Fibroblast of skin of right biceps (primary cell): ENCODE measurements at places on chromosomes 6 and 20.
A peak's percentile ranks its signal among the peaks of the same experiment; 100 is the strongest.

- DNase-seq = peak; percentile 94
Observed at GRCh38 chr6:3208098-3208774, 19.2 kb downstream of the TUBB2B start.

DNA sequence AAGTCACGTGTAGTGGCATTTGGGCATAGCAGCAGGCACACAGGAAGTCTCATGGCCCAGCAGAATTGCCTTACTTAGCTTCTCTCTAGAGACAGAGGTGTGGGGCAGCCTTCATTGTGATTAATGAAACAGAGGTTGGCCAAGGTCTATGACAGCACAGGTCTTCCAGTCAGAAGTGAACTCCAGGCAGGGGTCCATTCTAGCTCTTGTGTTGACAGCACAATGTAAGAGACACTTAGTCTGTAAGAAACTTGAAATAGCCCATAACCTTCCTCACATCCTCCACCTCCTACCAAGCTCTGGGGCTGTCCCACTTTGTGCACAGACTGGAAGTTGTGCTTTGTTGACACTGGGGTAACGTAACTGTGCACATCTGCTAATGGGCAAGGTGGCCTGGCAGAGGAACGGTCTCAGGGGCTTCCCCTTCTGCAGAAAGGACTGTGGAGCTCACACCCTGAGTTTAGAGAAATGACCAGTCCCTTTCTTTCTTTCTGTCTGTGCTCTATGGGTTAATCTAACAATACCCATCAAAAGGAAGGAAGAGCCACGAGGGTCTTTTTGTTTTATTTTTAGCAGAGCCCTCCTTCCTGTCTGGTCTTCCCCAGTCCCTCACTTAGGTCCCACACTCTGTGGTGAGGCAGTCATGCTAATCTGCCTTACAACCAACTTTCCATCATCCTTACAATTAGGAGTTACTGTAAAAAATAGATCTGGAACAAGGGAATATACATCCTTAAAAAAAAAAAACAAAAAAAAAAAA is 35.6 kb upstream of the TAGAP start:
- no peak for DNase-seq

DNA sequence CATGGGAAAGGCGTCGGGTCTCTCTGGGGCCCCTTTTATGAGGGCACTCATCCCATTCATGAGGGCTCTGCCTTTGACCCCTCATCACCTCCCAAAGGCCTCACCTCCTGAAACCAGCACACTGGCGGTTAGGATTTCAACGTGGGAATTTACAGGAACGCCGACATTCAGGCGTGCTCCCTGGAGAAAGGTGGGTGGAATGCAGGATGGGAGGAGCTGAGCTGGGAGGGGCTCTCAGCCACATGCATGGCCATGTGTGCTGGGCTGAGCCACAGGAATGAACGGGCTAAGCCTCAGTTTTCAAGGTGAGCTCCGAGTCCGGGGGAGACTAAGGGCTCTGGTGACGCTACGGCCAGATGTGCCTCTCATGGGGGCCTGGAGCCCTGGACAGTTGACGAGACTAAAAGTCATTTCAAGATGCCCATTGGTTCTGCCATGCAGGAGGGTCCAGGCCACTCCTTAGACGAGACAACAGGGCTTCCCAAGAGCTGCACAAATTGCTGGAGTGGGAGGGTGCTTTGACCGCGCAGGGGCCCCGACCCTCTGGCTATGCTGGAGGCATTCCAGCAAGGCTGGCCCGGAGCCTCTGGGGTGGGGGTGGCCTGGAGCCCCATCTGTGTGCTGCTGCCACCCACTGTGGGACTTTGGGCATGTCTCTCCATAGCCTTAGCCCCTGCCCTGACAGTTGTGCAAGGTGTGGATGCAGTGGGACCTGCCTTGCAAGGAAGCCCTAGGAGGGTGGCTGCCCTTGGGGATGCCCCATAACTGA is 3.8 kb upstream of the ARFGAP1 start:
- DNase-seq = no peak

- no peak for DNase-seq
Observed at GRCh38 chr20:53097371-53097770, 125.2 kb downstream of the TSHZ2 start.

- DNase-seq = no peak
Observed at GRCh38 chr20:37243937-37244571, 17.6 kb downstream of the GHRH start.

GRCh38 chr6:125117818-125118217 is 35.8 kb upstream of the TPD52L1 start:
- DNase-seq = peak; percentile 59
